ENCODE measurements at places on chromosomes 12 and 14.

DNA sequence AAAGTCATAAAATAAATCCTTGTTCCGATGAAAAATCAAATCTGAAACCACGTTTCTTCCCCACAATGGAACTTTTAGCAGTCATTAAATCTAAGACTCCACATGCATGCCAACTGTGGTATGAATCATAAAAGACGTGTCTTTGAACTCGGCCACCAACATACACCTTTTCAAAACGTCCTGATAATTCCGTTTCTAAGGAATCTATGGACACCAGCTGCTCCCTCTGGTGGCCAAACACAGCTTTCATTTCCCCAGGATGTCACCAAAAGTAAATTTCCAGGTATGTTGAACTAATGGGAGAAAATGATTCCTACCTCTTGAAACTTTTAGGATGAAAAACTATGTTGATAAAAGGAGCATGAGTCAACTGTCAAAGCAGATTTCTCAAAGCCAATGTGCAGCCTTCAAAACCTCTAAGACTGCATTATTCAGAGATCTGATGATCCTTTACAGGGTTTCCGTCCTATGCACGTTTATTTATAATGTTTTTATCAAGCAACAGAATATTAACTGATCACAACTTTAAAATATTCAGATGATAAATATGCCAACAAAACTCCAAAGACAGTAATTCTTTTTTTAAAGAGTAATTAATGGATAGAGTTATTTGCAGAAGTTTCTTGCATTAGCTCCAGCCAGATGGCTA is 96.2 kb downstream of the CIT start:
- DNase-seq, result peak; percentile 27

DNA sequence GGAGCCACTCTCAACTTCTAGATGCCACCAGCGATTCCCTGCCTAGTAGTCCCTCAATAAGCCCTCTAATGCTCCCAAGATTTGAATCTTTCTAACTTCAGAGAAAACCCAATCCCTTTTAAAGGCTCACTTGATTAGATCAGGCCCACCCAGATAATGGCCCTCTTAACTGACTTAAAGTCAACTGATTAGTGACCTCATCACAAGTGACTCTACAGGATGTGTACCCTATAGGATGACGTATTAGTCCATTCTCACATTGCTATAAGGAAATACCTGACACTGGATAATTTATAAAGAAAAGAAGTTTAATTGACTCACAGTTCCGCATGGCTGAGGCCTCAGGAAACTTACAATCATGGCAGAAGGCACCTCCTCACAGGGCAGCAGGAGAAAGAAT is 49.1 kb downstream of the ANKS1B start:
- no peak for DNase-seq

DNA sequence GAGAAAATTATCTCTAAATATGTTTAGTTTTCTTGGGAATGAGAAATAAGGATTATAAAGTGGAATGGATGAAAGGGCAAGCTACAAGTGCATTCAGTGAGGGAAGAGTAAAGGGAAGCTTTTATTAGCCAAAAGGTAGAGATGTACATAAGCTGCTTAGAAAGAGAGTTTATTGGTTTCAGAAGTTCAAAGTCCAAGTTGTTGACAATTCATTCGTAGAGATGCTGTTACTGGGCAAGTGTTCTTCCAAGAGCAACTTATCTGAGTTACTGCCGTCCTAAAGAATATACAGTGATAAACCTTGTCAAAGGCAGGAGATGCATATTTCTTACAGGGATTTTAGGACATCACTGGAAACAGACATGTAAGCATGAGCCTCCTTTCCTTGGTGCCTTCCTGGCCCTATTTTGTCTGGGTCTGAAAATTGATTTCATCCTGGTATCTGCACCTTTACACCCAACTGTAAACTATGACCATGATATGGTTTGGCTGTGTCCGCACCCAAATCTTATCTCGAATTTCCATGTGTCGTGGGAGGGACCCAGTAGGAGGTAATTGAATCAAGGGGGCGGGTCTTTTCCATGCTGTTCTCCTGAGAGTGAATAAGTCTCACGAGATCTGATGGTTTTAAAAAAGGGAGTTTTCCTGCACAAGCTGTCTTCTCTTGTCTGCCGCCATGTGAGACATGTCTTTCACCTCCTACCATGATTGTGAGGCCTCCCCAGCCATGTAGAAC is 46.8 kb downstream of the TRMT5 start:
- no peak for DNase-seq

GRCh38 chr12:4956054-4956453 is 46.3 kb downstream of the KCNA1 start:
- peak; percentile 9 for DNase-seq

DNA sequence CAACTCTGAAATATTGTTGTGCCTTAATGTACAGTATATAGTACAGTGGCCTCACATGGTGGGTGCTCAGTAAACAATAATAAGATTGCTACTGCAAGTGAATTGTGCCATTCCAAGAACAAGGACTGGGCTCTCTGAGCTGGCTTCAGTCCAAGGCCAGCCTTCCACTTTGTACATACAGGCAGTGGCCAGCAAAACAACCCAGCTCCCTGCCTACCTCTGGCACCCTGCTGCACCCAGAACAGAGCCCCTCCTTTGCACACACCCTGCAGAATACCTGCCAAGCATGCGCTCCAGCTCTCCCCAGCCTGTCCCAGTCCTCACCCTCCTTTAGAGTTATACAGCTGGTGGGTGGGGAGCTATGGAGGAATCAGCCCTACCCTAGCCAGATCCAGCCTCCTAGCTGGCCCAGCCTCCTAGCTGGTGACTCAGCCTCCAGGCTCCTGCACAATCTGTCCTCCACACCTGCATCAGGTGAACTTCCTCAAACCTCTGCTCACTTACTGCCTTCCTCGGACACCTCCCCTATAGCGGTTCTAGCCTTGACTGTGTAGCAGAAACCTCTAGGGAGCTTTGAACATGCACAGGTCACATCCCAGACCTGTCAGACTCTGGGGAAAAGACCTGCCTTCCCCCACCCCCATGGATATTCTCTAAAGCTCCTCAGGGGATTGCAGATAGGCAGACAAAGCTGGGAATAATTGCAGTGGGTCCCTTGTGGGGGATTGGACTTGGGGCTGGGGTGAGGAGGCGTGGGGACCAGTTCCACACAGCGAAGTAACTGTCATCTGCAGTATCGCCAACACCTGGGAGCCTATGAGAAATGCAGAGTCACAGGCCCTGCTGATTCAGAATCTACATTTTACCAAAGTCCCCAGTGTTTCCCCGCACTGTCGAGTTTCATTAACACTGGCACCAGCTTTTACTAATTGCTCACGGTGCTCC is 17.9 kb downstream of the ZDHHC22 start:
- DNase-seq, result no peak

DNA sequence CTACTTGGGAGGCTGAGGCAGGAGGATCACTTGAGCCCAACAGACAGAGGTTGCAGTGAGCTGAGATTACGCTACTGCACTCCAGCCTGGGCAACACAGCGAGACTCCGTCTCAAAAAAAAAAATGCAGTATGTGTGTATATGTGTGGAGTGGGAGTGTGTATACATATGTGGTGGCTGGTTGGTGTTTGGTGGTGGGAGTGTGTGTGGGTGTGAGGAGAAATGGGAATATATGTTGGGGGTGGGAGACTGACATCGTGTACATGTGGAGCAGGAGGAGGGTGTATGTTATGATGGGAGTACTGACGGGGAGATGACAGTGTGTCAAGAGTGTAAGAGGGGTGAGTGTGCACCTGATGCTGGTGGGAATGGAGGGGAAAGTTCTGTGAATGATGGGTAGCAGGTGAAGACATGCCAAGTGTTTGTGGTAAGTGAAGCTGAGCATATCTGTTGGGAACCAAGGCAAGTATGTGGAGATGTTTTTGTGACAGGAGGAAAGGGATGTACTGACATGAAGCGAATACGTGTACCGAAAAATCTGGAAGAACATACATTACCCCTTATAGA is 4.2 kb downstream of the PNMA1 start:
- DNase-seq, result no peak

DNA sequence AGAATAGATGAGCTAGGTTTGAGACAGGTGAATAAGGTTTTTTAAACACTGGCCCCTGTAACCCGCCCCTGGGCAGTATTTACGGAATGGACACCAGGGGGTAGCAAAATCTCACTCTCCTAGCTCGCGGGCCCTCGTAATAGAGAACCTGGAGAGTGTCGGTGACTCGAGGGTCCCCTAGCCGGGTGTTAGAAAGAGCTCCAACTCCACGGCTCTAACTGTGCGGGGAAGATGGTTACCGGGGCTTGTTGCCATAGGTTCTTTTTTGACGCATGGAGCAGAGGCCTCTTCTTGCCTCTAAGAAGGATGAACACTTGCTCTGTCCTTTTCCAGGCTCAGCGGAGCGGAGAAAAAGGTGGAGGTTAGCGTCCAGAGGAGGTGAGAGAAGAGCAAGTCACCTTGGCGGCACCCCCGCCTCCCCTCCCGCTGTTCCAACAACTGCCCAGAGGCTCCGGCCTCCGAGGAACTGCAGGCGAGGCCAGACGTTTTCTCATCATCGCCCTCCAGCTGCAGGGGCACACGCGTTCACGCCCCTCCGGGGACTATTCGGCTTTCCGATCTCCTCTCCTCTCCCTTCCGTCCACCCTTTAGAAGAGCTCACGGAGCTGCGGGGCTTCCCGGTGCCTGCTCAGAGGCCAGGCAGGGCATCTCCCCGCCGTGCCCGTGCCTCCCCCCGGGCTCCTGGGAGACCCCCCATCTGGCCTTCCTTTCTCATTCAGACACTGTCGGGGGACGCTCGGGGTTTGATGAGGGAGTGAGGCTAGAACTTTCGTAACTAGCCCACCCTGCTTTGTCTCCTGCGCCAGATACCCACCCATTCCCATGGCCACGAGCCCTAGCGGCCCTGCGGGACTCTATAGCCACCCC is 1.4 kb upstream of the ARHGEF40 start:
- DNase-seq, result no peak

GRCh38 chr12:109307051-109307450 is 2.0 kb downstream of the FOXN4 start:
- no peak for DNase-seq

GRCh38 chr14:77053046-77053841 is 24.7 kb upstream of the IRF2BPL start:
- DNase-seq, result no peak

- no peak for DNase-seq
Measured at GRCh38 chr14:102908766-102909455, 13.6 kb upstream of the AMN start.

- DNase-seq, result peak; percentile 47
Measured at GRCh38 chr12:123141615-123142517, 9.0 kb downstream of the PITPNM2 start.

DNA sequence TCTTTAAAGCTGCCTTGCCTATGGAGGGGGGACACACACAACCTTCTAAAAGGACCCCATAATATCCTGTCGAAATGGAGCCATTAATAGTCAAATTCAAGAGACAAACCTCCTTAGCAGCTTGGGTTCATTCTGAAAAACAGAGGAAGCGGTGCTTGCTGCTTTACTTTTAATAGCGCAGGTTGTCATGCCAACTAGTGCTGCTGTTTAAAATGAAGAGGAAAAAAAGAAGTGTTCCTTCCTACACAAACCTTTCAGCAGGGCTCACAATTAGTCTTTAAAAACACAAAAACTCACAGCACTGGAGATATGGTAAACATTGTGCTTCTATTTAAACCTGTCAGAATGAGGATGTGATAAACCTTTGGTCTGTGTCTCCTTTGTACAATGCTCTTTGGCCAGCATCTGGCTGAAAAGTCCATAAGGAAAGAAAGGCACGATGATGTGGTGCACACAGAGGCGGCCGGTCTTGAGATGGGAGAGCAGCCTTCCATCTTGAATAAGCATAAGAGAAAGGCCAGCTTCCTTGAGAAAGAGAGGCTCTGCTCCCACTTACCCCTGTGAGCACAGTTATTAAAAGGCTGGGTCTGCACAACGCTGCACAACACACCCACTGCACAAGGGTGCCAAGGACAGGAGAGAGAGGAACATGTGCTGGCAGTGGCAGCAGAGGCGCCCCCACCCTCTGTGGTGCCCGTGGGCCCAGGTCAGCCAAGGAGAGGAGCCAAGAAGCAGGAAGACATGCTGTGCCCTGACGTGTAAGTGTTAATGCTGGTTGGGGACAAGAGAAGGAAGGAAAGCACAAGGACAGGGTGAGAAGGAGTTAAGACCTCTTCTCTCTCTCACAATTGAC is 144.6 kb downstream of the TTC7B start:
- DNase-seq, result no peak

DNA sequence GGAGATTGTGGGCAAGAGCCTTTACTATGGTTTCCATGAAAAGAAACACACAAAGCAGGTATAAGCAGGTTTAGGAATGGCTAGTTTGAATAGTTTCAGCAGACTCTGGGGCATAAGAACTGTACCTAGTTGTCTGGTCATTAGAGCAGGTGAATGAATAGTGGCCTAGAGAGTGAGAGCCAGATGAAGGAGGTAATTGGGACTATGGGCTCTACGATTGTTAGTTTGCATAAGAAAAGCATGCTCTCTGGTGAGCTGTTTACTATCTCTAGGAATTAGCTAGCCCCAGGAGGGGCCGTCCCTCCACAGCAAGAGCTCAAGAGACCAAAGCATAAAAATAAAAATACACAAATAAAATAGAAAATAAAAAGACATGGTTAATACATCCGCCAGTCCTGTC is 397.5 kb upstream of the GARIN6 start:
- no peak for DNase-seq

DNA sequence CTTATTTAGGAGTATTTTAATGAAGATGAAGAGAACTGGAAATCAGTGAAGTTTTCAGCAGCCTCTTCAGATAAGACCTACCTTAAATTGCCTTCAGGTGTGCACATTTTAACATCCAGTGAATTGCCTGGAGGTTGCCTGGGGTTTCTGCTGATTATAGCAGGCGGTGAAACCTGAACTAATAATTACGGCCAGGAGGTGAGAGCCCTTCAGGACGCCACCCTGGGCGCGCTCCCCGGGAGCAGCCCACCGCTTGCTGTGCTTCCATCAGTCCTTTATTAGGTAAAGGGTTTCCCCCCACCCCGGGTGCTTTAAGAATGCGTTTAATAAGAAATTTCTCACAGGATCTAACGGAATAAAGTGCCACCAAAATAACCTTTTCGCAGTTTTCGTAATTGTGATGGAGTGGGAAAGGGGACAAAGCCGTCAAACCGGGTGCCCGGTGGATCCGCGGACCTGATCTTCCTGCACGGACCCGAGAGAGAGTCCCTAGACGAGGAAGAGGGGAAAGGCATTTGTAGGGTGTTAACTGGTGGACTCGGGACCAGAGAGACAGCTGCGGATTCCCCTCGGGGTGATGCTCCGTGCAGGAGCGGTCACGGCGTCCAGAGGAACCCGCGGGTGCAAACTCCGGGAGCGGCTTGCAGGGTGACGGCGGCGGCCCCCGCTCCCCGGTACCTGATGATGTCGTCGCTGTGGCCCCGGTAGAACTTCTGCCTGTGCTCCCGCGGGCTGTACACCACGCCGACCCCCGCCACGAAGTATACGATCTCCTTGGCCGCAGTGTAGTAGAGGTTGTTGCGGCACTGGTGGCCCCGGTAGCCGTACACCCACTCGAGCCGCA is 902 bp downstream of the EML5 start:
- DNase-seq, result no peak
